Renal pelvis (tissue), 12 donors: ENCODE measurements at places on chromosomes 5 and 9. TPM values are rescaled to one million over a fixed set of nuclear protein-coding genes. Genes with fewer than 3 reads are reported as not detected.

DNA sequence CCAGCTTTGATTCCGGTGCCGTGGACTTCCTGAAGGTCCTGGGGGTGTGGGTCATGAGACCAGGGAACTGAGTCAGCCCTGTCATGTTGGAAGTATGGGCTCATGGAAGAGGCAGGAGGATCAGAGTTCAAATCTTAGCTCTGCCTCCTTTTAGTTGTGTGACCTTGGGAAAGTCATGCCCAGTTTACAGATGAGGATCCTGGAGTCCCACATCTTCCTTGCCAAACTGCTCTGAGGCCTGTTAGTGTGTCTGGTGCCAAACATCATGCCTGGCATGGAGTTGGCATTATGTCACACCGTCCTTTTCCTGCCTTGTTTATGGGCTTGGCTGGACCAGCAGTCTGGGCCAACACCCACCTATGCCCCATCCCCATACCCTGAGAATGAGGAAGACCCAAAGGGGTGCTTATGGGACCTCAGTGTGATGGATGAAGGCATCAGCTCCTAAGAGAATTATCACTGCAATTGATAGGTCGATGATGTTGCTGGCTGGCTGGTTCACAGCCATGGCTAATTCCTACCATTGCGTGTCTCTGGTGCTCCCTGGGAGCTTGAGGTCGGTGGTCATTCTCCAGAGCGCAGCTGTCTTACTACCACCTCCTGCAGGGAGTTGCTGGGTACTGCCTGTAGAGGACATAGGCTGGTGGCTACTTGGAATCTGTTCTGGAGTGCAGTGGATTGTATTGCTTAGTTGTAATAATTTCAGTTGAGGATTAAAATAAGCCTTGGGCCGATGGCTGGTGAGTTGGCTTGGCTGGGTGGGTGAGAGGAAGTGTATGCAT lies 140.5 kb upstream of the PITX1 start:
- no peak for DNase-seq

Gene ZFR
- polyA plus RNA-seq = 128 TPM

Gene FBN2
- 88.7 TPM for polyA plus RNA-seq

Gene STPG3
- 3.9 TPM for polyA plus RNA-seq

DNA sequence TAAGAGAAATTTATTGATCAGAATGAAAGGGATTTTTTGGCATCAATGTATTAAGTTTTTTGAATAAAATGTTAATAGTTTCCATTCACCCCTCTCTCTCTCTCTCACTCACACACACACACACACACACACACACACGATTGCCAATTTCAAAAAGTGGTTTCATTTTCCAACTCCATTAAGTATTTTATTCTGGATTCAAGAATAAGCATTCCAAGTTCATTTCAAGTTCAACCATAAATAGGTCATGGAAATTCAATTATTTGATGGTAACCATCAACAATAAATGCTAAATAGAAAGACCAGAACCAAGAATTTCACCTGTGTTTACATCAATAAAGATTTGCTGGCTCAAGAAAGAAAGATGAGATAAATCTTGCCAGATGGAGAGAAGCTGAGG lies 171.6 kb downstream of the ADAMTS12 start:
- DNase-seq = no peak

- peak; percentile 37 for DNase-seq
Measured at GRCh38 chr5:21802869-21803490, 1050.2 kb downstream of the CDH12 start.
